ENCODE measurements at places on chromosomes 11 and 22.

GRCh38 chr22:31846161-31847115, 92.6 kb downstream of the DEPDC5 start:
- no peak for DNase-seq

DNA sequence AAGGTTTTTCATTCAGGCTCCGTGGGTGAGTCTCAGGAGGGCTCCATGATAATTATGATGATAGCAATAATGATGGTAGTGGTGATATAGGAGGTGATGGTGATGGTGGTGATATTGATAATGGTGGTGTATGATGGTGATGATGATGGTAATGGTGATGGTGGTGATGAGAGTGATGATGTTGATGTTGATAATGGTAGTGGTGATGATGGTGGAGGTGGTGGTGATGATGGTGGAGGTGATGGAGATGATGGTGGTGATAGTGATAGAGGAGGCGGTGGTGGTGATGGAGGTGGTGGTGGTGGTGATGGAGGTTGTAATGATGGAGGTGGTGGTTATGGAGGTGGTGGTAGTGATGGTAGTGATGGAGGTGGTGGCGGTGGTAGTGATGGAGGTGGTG, 79.4 kb downstream of the MPPED1 start:
- DNase-seq: no peak

DNA sequence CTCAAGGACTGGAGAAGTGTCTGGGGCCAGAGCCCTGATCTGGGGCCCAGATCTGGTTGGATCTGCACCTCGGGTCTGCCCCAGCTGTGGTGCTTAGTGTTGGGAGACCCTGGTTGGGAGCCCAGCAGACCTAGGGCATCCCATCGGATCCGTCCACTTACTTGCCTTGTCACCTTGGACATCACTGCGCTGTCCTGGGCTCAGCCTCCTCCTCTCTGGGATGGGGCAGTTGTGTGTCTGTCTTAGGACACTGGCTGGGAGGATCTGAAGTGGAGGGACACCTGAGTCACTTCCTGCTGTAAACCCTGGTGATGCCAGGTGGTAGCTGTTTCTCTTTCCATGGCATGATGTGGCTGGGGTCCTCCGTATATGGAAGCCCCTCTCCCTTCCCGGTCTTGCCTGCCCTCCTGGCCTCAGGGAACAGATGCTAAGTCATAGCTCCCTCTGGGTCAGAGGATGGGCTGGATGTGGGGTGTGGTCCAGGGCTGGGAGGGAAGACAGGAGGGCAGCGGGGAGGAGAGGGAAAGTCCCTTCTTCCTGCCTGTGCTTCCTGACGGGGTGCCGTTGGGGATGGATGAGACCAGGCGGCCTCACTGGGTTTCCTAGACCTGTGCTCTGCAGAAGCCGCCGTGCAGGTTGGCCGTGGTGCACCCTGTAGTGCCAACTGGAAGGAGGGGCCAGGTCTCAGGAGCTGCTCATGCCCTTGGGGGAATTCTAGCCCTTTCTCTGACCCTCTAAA, 12.1 kb upstream of the OMP start:
- peak; percentile 64 for DNase-seq

DNA sequence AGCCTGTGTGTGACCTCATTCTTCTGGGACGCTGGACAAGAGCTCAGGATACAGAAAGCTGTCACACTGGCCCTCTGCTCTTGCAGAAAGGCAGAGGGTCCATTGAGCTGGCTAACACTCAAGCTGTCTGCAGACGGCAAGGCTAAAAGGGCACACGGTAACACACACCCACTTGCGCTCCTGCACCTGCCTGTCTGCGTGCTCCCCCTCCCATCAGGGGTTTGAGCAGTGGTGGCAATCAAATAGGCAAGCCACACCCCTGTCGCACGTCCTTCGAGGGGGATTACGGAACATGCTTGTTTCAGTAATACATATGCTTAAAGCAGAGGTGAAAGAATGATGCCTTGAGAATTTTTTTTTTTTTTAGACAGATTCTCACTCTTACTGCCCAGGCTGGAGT, 7.1 kb upstream of the QSER1 start:
- DNase-seq: no peak

- no peak for DNase-seq
Measured at GRCh38 chr11:113673550-113674396, 32.3 kb downstream of the TMPRSS5 start.

DNA sequence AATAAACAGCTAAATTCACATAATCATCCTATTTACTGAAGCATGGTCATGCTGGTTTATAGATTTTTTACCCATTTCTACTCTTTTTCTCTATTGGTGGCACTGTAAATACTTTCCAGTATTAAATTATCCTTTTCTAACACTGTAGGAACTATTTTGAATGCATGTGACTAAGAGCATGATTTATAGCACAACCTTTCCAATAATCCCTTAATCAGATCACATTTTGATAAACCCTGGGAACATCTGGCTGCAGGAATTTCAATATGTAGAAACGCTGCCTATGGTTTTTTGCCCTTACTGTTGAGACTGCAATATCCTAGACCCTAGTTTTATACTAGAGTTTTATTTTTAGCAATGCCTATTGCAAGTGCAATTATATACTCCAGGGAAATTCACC, 10.7 kb downstream of the RAG1 start:
- DNase-seq: no peak

All from 8988T (cell line).